ENCODE measurements at places on chromosomes 7 and 10. TPM values are rescaled to one million over a fixed set of nuclear protein-coding genes. Genes with fewer than 3 reads are reported as not detected.

GRCh38 chr10:12019283-12019971, 23.2 kb downstream of the UPF2 start:
- H3K36me3 ChIP-seq, result peaks cover 4% of the 10 kb centered on the region
- no peak for DNase-seq
- no peak overlapping the region for H3K27ac ChIP-seq
- no peaks in the 10 kb centered on the region for H3K4me1 ChIP-seq

Gene NODAL
- total RNA-seq, result 84.7 TPM

GRCh38 chr10:68900427-68901104, 549 bp upstream of the DDX50 start:
- H3K27me3 ChIP-seq, result no peaks in the 10 kb centered on the region
- no peak for DNase-seq
- peak overlapping the region; percentile 29 for H3K27ac ChIP-seq
- peak overlapping the region; percentile 96 for H3K4me3 ChIP-seq

Gene TRPV5
- total RNA-seq, result not detected

DNA sequence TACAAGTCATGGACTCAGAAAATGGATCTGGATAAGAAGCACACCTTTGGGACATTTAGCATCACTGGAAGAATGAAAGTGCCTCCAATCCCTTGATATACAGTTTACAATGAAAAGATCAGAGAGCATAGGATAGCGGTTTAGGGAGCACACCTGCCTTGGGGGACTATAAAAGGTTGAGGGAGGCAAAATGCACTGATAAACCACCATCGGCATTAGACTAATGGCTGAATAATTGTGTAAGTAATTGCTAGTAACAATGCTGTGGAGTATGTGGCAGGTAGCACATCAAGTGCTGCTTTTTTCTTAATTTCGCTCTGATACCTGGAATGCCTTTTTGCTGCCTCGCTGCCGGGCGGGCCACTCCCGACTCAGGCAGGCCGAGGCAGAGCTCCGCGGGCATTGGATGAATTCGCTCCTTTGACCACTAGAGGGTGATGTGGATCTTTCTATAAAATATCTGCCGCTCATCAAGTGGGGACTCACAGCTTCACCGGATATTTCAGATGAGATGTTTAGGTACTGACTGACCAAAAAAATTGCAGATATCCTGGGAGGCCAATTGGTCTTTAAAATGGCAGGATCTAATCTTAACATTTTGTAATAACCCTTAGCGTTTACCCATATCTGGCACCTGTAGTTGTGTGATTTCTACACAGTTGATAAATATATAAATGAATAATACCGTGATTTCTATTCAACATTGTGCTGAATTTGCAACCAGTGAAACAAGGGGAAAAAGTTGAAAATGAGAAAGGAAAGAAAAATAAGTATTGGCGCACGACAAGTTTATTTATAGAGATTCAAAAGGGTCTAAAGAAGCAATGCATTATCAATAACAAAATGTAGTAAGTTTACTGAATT, 116.8 kb upstream of the PRSS1 start:
- H3K27me3 ChIP-seq, result no peaks in the 10 kb centered on the region
- H3K4me1 ChIP-seq, result no peaks in the 10 kb centered on the region
- peak; percentile 76 for DNase-seq
- H3K36me3 ChIP-seq, result peaks cover 5% of the 10 kb centered on the region
- no peak overlapping the region for H3K27ac ChIP-seq

Gene OGDHL
- total RNA-seq, result 21.9 TPM

Gene TLX1
- not detected for total RNA-seq

DNA sequence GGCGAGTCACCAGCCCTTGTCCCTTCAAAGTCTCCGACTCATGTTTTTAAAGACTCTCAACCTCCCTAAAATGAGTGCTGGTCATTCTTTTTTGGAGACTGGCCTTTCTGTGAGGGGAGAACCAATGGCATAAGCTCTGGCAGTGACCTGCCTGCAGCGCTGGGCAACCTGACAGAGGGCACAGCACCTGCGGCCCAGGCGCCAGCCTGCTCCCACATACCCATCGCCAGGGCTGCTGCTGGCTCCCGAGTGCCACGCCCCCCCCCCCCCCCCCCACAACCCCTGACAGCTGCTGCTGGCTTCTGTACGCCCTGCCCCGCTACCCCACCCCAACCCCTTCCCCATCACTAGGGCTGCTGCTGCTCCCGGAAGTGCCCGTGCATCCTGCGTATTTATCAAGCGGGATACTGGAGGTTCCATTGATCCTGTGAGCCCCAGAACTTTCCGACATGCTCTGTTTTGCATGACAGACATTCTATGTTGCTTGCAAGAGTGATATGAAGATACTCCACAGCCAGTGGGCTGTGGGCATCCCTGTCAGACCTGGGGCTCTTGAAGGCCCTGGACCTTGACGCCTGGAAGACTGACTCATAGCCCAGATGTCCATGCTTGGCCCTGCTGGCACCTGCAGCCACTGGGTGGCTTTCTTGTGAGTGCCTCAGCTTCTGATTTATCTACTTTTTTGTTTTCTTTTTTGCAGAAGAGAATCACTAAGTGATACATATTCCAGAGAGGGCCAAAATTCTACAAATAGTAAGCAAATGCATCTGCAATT, 243.9 kb downstream of the ZMYND11 start:
- no peak for DNase-seq
- no peaks in the 10 kb centered on the region for H3K27me3 ChIP-seq
- H3K4me3 ChIP-seq, result no peak overlapping the region

GRCh38 chr7:96415293-96415940, 93.5 kb upstream of the SLC25A13 start:
- H3K4me3 ChIP-seq, result no peak overlapping the region
- peak; percentile 36 for DNase-seq
- no peaks in the 10 kb centered on the region for H3K4me1 ChIP-seq
- H3K36me3 ChIP-seq, result no peaks in the 10 kb centered on the region
- no peak overlapping the region for H3K27ac ChIP-seq

DNA sequence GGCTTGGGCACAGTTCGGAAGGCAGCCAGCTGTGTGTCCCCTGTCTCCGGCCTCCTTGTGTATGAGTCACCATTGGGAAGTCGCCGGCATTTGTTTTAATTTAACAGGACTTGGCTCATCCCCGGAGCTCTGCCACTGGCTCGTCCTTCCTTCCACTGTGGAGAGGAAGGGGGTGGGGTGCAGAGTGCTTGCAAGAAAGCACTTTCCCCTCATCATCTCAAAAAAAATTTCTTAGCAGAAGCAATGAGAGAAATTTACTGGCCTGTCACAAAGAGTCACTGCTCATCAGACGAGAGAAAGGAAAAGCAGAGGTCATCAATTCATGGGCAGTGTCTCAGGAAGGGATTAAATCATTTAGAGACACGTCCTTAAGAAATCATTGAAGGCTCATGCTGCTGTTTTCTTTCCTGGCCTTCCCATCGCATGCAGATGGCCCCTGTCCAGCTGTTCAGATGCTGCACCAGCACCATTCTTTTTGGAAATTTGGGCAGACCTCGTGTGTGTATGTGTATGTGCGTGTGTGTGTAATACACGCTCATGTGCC, 93.3 kb downstream of the BMS1 start:
- no peak overlapping the region for H3K27ac ChIP-seq
- no peaks in the 10 kb centered on the region for H3K27me3 ChIP-seq
- H3K4me1 ChIP-seq, result no peaks in the 10 kb centered on the region
- DNase-seq, result no peak
- no peak overlapping the region for H3K4me3 ChIP-seq

Gene RAB11FIP2
- 15.0 TPM for total RNA-seq

Gene CYP3A7
- total RNA-seq, result not detected

- no peak overlapping the region for H3K27ac ChIP-seq
- DNase-seq, result peak; percentile 59
- H3K36me3 ChIP-seq, result no peaks in the 10 kb centered on the region
- peaks cover 58% of the 10 kb centered on the region for H3K27me3 ChIP-seq
- peak overlapping the region; percentile 55 for H3K4me3 ChIP-seq
- peaks cover 2% of the 10 kb centered on the region for H3K4me1 ChIP-seq
Observed at GRCh38 chr7:132575419-132575981, 770 bp downstream of the PLXNA4 start.

GRCh38 chr7:47693216-47693615, 111.3 kb upstream of the TNS3 start:
- no peak for DNase-seq
- H3K4me3 ChIP-seq, result no peak overlapping the region
- H3K27me3 ChIP-seq, result no peaks in the 10 kb centered on the region

Data from H9 (cell line).